GM23248 (cell line): ENCODE measurements at places on chromosomes 12 and 14. TPM values are rescaled to one million over a fixed set of nuclear protein-coding genes. Genes with fewer than 3 reads are reported as not detected.

Gene LMNTD1
- polyA plus RNA-seq: 0.39 and 0.58 TPM in 2 replicates

Gene DEGS2
- not detected in 2 replicates for polyA plus RNA-seq

Gene COX8C
- polyA plus RNA-seq: not detected in 2 replicates

Gene SMIM41
- polyA plus RNA-seq: not detected in 2 replicates

Gene CFAP73
- polyA plus RNA-seq: not detected in 2 replicates

Gene TMEM179
- polyA plus RNA-seq: not detected in 2 replicates

Gene EFCAB11
- polyA plus RNA-seq: 16.2 and 16.4 TPM in 2 replicates

Gene CRIP2
- 317 and 319 TPM in 2 replicates for polyA plus RNA-seq

Gene GLT8D2
- 94.5 and 99.2 TPM in 2 replicates for polyA plus RNA-seq

Gene P2RX2
- polyA plus RNA-seq: not detected in 2 replicates
